ENCODE measurements at places on chromosomes 3 and 15. TPM values are rescaled to one million over a fixed set of nuclear protein-coding genes. Genes with fewer than 3 reads are reported as not detected.

GRCh38 chr15:60717008-60717407 lies 238.1 kb upstream of the ICE2 start:
- H3K4me3 ChIP-seq: no peak overlapping the region
- no peak overlapping the region for H3K27ac ChIP-seq
- H3K4me1 ChIP-seq: no peaks in the 10 kb centered on the region
- no peaks in the 10 kb centered on the region for H3K36me3 ChIP-seq
- H3K27me3 ChIP-seq: no peaks in the 10 kb centered on the region
- no peak for DNase-seq

Gene DAZL
- not detected for total RNA-seq

Gene FEZF2
- total RNA-seq: not detected

GRCh38 chr15:61811952-61812351 lies 248.3 kb downstream of the VPS13C start:
- H3K27me3 ChIP-seq: 0 out of 2 replicates have a peak, but pooled peaks cover 5% of the 10 kb centered on the region
- no peaks in the 10 kb centered on the region for H3K36me3 ChIP-seq
- DNase-seq: no peak
- no peak overlapping the region for H3K27ac ChIP-seq
- H3K4me1 ChIP-seq: no peaks in the 10 kb centered on the region

DNA sequence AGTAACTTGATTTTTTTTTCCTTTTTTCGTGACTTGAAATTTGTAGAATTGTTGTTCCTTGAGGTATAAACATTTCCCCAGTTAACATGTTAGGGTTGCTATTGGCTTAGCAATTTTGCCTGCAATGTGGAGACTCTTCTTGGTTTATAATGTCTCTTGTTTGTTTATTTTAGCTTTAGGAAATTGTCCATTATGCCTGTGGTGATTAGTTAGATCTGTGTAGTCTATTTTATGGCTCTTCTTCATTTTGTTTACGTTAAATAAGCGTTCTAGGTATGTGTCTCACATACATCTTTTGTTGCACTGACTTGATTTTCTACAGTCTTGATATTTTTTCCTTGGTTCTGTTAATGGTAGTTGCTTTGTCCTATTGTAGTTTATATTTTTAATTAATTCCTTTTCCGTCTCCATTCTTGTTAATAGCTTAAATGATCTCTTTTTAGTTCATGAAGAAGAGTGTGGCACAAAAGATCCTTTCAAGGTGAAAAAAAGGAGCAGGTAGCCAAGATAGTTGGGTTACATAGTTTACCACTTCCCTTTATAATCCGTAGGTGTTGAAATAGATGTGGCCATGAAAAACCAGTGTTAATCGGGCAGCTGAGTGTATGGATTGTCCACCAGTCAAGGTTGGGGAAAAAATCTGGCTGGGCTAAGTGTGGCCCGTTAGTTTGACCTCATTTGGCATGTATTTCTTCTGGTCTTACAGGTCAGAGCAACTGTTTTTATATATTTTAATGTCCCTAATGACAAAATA lies 12.1 kb downstream of the IQGAP1 start:
- H3K27me3 ChIP-seq: no peaks in the 10 kb centered on the region
- no peak for DNase-seq
- peak overlapping the region; percentile 46 for H3K4me3 ChIP-seq
- peaks cover 73% of the 10 kb centered on the region for H3K4me1 ChIP-seq
- peak overlapping the region; percentile 98 for H3K27ac ChIP-seq

Gene MKRN3
- 7.9 TPM for total RNA-seq

Gene TMEM41A
- 30.2 TPM for total RNA-seq

DNA sequence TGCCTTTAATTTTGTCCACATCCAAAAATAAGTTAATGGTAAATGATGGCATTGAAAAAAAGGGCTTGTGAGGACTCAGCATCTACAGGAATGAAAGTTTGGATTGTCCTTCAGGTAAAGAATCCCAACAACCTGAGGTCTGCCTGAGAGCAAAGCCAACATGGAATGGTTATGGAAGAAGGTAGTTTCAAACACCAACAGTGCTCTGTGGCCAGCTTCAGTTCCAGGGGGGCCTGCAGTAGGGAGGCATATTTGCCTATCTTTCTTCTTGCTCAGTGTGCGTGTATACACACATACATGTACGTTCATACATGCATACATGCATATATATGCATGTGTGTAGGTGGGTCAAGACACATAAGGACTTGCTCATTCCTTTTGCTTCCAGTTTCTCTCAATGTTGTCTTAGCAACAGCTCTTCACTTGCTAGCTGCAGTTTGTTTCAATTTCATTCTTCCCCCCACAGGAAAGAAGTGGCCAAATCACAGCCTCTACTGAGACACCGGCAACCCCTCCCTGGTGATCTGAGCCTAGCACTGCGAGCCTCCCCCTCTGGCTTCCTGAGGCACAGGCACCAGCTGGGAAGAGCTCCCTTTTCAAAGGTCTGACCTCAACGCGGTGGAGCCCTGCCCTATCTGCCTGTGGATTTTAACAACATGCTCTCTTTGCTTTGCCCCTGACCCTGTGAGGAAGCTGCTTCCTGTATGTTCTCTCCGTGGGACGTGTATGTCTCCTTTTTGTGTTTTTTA lies 146.2 kb downstream of the KLF13 start:
- peaks cover 4% of the 10 kb centered on the region for H3K27me3 ChIP-seq
- H3K27ac ChIP-seq: no peak overlapping the region
- H3K4me1 ChIP-seq: no peaks in the 10 kb centered on the region
- no peak overlapping the region for H3K4me3 ChIP-seq

- no peak for DNase-seq
- H3K27ac ChIP-seq: no peak overlapping the region
- H3K4me3 ChIP-seq: no peak overlapping the region
- no peaks in the 10 kb centered on the region for H3K27me3 ChIP-seq
- no peaks in the 10 kb centered on the region for H3K4me1 ChIP-seq
Measured at GRCh38 chr15:76330080-76330680, 6.4 kb upstream of the ISL2 start.

Gene GOLGA8K
- 1.5 TPM for total RNA-seq

Gene ZDHHC19
- 0.33 TPM for total RNA-seq

Gene C3orf20
- total RNA-seq: not detected

DNA sequence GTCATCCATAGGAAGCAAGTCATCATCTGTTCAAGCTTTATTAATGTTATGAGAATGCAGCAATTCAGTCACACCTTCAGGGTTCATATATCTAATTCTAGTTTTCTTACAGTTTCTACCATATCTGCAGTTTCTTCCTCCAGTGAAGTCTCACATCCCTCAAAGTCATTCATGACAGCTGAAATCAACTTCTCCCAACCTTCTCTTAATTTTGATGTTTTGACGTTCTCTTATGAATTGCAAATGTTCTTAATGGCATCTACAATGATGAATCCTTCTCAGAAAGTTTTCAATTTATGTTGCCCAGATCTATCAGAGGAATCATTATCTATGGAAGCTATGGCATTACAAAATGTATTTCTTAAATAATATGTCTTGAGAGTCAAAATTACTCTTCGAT lies 210.4 kb upstream of the ZBTB20 start:
- H3K36me3 ChIP-seq: no peaks in the 10 kb centered on the region
- H3K4me3 ChIP-seq: no peak overlapping the region
- no peaks in the 10 kb centered on the region for H3K27me3 ChIP-seq
- no peaks in the 10 kb centered on the region for H3K4me1 ChIP-seq
- DNase-seq: no peak
- H3K27ac ChIP-seq: no peak overlapping the region

Gene SLC12A1
- total RNA-seq: not detected

Gene ADGRG7
- total RNA-seq: not detected

GRCh38 chr3:23712656-23713559 lies 92.8 kb upstream of the UBE2E1 start:
- no peaks in the 10 kb centered on the region for H3K27me3 ChIP-seq
- DNase-seq: no peak
- no peaks in the 10 kb centered on the region for H3K36me3 ChIP-seq
- peak overlapping the region; percentile 69 for H3K27ac ChIP-seq
- no peak overlapping the region for H3K4me3 ChIP-seq

DNA sequence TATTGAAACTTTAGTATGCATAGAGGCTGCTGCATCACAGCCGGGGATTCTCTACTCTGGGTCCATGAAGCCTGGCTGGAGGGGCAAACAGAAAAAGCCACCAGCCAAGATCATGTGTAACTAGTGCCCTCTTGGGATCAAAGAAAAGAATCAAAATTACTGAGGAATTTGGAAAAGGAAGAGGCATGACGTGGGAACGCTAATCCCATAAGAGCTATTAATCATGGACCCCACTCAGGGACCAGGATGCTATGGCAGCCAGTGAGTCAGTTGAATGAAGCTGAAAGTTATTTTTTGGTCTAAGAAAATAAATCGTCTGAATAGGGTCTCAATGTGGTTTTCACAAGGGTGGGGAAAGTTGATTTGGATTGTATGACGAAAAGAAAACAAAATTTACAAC lies 1165.1 kb downstream of the ROBO2 start:
- DNase-seq: no peak
- no peaks in the 10 kb centered on the region for H3K27me3 ChIP-seq
- H3K4me3 ChIP-seq: no peak overlapping the region
- H3K4me1 ChIP-seq: no peaks in the 10 kb centered on the region
- H3K36me3 ChIP-seq: no peaks in the 10 kb centered on the region

- H3K4me3 ChIP-seq: no peak overlapping the region
- no peak for DNase-seq
- peaks cover 7% of the 10 kb centered on the region for H3K36me3 ChIP-seq
- peak overlapping the region; percentile 83 for H3K27ac ChIP-seq
- H3K27me3 ChIP-seq: no peaks in the 10 kb centered on the region
Measured at GRCh38 chr3:52236424-52236886, 2.5 kb downstream of the TWF2 start.

Gene ARHGAP31
- 7.6 TPM for total RNA-seq

DNA sequence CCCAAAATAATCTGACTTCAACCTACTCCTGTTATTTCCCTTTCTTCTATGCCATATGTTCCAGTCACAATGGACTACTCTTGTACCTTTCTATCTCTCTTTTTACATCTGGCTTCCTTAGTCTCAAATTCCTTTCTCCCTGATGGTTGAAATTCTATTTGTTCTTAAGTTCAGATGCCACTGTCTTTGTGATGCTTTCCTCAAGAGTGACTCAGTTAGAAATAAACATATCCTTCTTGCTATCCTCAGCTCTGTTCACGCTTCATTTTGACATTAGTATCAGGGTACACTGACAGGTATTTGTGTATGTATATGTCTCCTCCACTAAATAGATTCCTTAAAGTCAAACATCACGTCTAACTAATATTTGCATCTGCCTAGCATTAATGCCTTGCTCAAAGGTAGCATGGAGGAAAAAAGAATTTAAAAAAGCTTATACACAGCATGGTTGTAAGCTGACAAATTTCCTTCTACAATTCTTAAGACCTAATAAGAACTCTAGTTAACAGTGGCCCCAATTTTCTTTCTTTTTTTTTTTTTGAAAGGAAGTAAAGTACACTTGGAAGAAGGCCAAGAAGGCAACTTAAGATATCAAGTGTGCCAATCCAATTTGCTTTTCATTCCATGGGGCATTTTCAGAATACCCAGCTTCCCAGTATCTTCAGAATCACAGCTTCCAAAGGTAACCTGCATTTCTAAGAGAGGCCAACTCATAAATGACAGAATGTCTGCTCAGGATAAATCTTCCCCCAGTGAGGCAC lies 58.0 kb downstream of the CHAC1 start:
- no peak overlapping the region for H3K27ac ChIP-seq
- DNase-seq: no peak
- no peak overlapping the region for H3K4me3 ChIP-seq
- no peaks in the 10 kb centered on the region for H3K4me1 ChIP-seq

DNA sequence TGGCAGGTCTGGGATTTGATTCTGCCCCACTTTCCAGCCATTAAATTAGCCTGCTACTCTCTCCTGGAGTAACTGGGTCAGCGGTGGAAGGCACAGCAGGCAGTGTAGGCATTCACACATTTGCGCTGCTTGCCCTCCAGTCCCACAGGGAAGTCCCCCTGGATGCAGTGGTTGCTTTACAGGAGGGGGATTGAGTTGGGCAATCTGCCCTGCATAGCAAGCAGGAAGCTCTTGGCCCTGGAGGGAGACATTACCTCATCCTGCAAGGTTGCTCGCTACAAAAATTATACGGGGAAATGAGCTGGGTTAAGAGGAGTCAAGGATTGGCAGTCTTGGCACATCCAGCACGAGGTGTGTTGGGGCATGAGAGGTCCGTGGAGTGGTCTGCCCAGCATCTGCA lies 14.8 kb downstream of the MCM2 start:
- H3K4me3 ChIP-seq: no peak overlapping the region
- DNase-seq: no peak
- H3K27me3 ChIP-seq: no peaks in the 10 kb centered on the region
- H3K4me1 ChIP-seq: no peaks in the 10 kb centered on the region

DNA sequence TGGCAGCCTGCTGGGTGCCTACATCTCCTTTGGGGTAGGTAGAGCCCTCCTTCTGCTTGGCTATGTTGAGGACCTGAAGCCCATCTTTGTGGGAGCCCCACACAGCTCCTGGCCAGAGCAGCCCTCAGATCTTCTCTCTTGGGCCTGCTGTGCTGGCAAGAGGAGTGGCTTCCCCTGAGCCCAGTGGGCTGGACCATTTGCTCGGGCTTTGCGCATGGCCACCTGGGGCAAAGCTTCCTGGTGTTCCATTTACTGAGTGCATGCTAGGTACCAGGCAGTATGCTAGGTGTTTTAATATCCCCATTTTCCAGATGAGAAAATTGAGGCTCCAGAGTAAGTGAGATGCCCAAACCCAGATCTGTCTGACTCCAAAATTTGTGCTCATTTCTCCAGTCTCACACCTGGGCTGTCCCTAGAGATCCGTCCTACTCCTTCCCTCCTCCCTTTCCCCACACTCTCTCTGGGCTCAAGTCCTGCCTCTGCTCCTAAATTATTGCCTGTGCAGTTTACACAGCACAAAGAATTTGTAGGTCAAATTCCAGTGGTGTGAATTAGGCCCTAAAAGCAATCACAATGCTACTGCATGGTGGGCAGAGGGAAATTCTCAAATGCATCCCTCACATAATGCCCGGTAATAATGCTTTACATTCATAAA lies 39.7 kb downstream of the SLC28A1 start:
- no peaks in the 10 kb centered on the region for H3K36me3 ChIP-seq
- DNase-seq: no peak
- H3K4me1 ChIP-seq: peaks cover 10% of the 10 kb centered on the region
- no peak overlapping the region for H3K4me3 ChIP-seq

Gene SOX2
- total RNA-seq: 0.39 TPM

DNA sequence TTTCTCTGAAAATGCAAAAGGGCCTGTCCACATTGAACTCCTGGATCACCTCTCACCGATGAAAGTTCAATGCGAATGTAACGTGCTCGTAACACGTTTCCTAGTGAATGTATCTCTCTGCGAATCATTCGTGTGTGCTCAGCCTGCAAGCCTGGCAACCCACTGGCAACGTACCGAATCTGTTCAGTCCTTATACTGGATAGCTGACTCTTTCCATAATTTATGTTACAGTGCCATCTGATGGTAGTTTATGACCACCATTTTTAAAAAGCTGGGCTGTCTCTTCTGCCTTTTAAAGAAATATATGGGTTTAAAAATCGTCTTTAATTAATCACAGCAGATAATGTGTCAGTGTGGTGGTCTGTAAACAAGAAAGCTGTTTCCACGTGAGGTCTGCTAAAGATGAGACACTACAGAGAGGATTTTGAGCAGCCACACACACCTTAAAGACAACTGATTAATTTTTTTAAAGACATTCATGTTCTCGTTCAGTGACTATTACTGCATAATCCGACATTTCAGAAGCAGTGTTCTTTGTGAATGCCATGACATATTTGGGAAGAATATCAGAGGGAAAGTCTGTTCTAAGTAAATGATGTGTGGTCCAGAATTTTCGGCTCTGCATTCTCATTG lies 69.4 kb upstream of the FOXP1 start:
- H3K27ac ChIP-seq: no peak overlapping the region
- H3K36me3 ChIP-seq: no peaks in the 10 kb centered on the region
- DNase-seq: peak; percentile 12
- no peaks in the 10 kb centered on the region for H3K27me3 ChIP-seq
- H3K4me3 ChIP-seq: no peak overlapping the region

All from Panc1 (cell line).